Kidney (tissue), 22 donors: ENCODE measurements at places on chromosomes 12 and 14. TPM values are rescaled to one million over a fixed set of nuclear protein-coding genes. Genes with fewer than 3 reads are reported as not detected.

The ELK3 gene
- 59.5 TPM for total RNA-seq

The CLEC4A gene
- total RNA-seq: 3.7 TPM

The MANSC1 gene
- total RNA-seq: 38.7 TPM

The TMEM119 gene
- total RNA-seq: 15.8 TPM

DNA sequence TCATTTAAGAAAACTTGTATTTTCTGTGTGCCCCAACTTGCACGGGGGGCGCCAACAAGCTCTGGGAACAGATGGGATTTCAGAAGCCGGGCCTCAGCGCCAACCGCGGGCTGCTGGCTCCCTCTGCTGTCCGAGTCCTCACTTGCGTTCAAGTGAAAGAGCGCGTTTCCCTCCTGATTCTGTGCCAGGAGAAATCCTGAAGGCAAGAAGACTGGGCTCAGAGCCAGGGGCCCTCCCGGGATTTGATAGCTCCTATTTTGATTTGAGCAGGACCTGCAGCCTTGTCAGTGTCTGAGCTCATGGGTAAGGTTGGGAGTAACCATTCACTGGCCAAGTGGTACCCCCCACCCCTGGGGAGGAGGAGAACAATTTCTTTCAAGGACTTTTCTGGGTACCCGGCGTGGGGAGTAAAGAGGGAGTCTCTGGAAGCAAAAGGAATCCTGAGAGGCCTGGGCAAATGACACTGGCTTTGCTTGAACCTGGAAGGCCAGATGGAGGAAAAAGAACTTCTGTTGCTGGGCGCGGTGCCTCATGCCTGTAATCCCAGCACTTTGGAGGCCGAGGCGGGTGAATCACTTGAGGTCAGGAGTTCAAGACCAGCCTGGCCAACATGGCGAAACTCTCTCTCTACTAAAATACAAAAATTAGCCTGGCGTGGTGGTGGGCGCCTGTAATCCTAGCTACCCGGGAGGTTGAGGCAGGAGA, 179.0 kb upstream of the RGS6 start:
- DNase-seq: peak; percentile 92

- no peak for DNase-seq
Measured at GRCh38 chr12:75337905-75338304, 3.4 kb downstream of the GLIPR1L1 start.
